Activated T-helper 1 cell treated with anti-CD3 and anti-CD28 coated beads, Interleukin-12 subunit alpha, Interleukin-12 subunit beta, Interleukin-2, Interleukin-4 antibody, amounts not matched to agents 30 ng/mL and 10 ng/mL and 1 ng/mL, durations not matched to agents 14 hours and 24 hours and 36 hours (primary cell): ENCODE measurements at places on chromosomes 3 and 15.

- DNase-seq = no peak
These were observed 52.5 kb downstream of the RAB11A start for GRCh38 chr15:65921780-65922179.

GRCh38 chr15:51448622-51449399 lies 107.4 kb downstream of the GLDN start:
- DNase-seq = no peak

- no peak for DNase-seq
These were observed 49.0 kb downstream of the MSL2 start for GRCh38 chr3:136146981-136147729.

DNA sequence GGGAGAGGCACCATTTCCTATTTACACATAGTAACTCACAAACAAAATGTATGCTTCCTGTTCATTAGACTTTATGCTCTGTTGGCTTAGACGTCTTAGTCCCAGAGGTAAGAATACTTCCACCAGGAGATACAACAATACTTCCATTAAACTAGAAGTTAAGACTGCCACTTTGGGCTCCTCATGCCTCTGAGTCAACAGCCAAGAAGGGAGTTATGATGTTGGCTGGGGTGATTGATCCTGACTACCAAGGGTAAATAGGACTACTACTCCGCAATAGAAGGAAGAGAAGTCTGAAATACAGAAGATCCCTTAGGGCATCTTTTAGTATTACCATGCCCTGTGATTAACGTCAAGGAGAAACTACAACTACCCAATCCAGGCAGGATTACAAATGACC lies 43.5 kb upstream of the ABI3BP start:
- no peak for DNase-seq

GRCh38 chr3:110932567-110932966 lies 139.0 kb upstream of the NECTIN3 start:
- DNase-seq = no peak

DNA sequence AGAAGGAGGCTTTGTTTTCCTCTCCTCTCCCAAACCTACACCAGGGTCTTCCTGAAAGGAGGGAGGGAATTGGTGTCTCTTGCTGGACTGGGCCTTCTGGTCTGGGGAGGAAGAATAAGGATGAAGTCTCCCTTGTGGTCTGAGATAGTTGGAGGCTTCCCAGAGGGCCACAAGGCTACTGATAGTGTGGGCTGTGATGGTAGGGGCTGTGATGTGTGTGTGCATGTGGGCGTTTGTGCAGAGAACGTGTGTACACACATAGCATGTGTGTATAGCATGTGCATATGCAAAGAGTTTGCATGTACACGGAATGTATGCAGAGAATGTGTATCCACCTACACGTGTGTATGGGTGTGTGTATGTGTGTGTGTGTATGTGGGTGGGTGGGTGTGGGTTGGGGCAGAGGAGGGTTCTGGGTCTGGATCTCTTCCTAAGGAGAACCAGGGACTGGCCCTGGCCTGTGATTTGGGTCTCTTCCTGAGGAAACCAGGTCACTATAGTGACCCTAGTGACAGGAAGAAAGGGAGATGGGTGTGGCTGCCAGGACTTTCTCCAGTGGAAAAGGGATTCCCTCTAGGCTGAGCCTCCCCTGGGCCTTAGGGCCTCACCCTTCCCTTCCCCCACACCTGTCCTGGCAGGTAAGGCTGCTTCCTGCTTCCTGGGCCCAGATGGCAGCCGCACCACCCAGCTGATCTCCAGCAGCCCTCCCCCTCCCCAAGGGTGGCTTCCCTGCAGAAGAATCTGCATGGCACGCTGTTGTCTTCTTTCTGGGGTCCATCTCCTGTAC lies 1.7 kb downstream of the FLNB start:
- DNase-seq = no peak

- DNase-seq = no peak
These were observed 100.3 kb downstream of the SMAD6 start for GRCh38 chr15:66802025-66803001.

DNA sequence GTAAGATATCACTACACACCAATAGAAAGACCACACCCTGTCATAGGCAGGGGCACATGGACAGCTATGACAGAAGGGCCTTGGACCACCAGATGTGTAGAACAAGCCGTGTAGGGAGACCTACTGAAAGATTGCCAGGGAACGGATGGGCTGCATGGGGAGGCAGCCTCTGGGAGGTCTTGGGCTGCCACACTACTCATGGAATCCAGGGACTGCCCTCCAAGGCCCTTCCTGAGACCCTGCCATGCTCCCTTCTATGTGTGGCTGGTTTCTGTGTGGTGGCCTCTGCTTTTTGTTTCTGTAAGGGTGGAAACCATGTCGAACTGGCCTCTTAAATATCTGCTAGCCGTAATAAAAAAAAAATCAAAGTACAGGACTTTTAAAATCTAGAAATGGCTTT lies 86.9 kb downstream of the OCA2 start:
- no peak for DNase-seq

DNA sequence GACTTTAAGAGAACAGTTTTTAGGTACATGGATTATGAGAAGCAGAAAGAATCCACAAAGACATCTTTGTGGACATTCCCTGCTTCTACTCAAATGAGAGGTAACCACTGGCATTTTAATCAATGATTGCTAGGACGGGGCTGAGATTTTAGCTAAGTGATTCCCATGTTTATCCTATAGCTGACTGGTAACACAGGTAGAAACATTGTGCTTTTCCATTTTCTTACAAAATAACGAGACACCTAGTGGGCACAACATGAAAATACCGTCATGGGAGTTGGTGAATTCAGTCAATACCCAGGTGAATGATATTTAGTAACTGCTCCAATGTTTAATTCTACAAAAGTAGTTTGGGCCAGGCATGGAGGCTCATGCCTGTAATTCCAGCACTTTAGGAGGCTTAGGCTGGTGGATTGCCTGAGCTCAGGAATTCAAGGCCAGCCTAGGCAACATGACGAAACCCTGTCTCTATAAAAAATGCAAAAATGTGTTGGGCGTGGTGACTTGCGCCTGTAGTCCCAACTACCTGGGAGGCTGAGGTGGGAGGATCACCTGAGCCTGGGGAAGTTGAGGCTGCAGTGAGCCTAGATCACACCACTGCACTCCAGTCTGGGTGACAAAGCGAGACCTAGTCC lies 37.2 kb upstream of the DENND4A start:
- no peak for DNase-seq

GRCh38 chr15:81595752-81596151 lies 221.7 kb upstream of the TMC3 start:
- no peak for DNase-seq

DNA sequence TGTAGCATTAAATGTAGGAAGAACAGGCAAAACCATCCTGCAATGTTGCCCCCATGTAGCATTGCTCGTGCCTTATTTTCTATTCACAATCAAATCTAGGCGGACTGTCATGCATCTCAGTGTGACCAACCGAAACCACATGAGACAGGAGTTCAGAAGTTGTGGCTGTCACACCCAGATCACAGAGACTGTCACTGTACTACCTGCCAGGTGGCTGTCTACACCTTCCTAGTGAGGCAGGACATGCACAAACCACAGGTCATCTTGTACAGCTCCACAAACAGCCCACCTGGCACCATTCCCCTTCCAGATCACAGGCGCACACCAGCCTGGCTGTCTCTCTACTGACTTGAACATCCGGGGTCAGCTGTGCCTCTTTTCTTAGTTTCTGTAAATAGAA lies 392.8 kb downstream of the OCA2 start:
- DNase-seq = no peak

DNA sequence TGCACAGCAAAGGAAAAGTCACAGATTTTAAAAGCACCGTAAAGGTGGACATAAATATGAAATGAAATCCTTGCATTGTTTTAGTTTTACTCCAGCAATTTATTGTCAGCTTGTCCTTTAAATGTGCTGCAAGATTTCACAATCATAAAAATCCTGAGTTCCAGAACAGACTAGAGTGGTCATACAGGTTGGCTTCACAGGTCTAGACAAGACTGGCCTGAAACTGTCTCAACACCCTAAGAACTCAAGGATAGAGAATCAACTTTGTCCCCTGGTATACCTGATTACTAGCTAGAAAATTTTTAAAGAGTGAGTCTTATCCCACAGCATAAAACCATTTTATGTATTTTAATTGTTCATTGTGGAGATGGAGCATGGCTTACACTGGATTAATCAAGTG lies 521.7 kb upstream of the MCTP2 start:
- DNase-seq = no peak

GRCh38 chr3:99645277-99646106 lies 7.1 kb downstream of the COL8A1 start:
- DNase-seq = no peak

DNA sequence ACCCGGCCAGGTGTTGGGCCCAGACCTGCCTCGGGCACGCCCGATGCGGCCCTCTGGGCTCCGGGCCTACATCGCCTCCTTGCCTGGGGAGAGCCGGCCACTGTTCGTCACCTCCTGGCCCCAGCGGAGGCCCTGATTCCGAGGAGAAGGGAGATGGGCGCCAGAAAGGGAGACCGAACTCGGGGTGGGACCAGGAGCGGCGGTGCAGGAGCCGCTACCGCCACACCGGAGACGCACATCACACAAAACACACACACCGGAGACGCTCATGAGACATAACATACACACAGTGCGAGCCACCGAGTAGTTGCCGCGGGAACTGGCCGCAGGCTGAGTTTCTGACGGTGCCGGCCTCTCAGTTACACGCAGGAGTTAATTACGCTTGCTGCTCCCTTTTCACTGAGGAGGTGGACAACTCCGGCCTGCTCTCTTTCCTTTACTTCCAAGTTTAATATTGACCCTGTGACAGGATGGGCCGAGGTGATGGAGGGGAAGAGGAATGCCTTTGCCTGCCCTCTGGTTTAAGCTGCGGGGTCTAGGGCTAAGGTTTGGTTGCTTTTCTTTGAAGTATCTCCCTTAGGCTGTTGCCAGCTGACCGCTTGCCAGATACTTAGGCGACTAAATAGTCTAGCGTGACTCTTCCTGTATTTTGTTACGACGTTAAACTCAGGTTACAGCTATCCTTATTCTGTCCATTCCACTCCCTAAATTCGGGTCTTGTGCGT lies 570 bp downstream of the PCNP start:
- DNase-seq = peak; percentile 50

GRCh38 chr3:27224197-27224596 lies 145.0 kb downstream of the NEK10 start:
- no peak for DNase-seq

DNA sequence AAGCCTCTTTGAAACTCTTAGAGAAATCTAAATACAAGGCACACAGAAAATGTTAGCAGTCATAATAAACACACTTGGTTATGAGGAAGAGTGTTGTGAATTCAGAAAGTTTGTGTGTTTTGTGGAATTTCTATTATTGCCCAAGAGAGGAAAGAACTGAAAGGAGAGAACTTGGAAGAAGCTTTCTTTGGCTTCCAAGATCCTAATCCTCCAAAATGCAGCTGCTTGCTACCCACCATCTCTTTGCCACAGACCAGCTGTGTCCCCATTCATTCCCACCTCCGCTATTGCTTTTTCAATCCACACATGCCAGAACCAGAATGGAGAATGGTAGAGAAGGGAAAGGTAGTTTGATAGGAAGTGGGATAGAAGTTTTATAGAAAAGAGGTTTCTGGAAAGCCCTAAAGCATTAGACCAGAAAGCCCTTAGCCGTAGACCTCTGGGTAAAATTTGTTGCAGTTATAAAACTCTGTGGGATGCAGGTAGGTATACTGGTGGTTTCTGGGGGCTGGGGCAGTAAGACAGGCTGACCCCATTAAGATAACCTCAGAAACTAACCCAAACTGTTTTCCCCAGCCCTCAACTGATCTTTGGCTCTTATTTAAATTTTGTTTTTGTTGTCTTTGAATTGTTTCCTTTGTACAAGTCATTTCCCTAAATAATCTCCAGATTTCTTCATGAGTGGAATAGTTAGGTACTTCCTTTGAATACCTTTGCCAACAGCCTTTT lies 108.5 kb downstream of the FILIP1L start:
- DNase-seq = no peak

- DNase-seq = peak; percentile 25
These were observed 57.7 kb downstream of the SUMF1 start for GRCh38 chr3:4409415-4409814.
